ENCODE measurements at places on chromosomes 3 and 15.

- DNase-seq: no peak
These were observed 145.5 kb downstream of the VGLL4 start for GRCh38 chr3:11498177-11498576.

- no peak for DNase-seq
These were observed 19.7 kb downstream of the PLD1 start for GRCh38 chr3:171790574-171790897.

DNA sequence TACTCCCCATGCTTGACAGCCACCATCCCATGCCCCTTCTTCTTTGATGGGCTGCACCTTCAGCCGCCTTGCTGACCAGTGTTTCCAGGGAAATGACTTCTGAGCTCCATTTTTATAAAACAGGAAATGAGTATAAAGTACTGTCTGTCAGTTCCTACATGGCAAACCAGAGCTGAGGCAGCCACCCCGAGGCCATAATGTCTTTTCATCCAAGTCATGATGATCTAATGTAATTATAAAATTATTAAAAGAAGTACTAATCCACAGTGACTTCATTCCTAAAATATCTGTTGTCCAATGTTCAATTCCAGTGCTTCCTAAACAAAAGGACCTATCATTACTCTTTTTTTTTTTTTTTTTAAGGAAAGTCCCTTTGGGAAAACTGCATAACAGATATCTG is 75.2 kb upstream of the HERC1 start:
- DNase-seq: no peak

- no peak for DNase-seq
These were observed 525 bp downstream of the MYH15 start for GRCh38 chr3:108509871-108510270.

DNA sequence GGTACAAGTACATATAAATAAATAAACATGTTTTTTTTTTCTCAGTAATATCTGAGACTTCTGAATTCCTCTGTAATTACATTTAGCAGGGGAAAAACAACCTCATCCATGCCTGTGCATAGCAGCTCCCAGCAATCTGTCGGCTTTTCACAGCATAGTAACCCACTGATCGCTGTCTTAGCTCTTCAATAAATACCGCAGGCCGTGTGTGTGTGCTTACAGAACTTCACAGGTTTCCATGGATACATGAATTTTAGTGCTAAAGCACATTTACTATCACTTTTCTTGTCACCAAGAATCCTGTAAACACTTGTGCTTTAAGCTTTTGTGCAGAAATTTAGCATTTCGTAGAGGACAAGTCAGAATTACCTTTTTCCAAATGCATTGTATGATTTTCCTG is 4.0 kb upstream of the PLAAT1 start:
- no peak for DNase-seq

- no peak for DNase-seq
These were observed 285.1 kb upstream of the PROK2 start for GRCh38 chr3:72070005-72070404.

- DNase-seq: no peak
These were observed 4.7 kb downstream of the LMAN1L start for GRCh38 chr15:74817370-74817737.

DNA sequence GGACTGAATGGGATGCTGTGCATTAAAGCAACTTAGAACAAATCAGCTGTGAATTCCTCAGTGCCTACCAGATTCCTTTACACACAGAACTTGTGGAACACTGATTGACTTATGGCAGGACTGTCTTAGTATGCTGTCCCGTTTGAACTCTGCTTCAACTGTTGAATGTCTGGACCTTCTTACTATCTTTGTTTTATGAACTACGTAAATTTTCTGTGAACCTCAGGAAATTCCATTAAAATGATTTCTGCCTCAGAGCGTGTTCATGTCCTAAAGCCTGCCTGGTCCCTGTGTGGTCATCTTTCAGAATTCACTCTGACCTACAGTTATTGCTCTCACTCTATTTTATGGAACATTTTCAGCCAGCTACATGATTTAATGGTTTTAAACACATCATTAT is 29.4 kb upstream of the FBN1 start:
- DNase-seq: no peak

GRCh38 chr3:130838898-130839600 is 54.8 kb upstream of the ATP2C1 start:
- no peak for DNase-seq

Data from Jurkat, Clone E6-1 (cell line).